Activated T-helper 1 cell treated with anti-CD3 and anti-CD28 coated beads, Interleukin-12 subunit alpha, Interleukin-12 subunit beta, Interleukin-2, Interleukin-4 antibody, amounts not matched to agents 30 ng/mL and 10 ng/mL and 1 ng/mL, durations not matched to agents 14 hours and 24 hours and 36 hours (primary cell): ENCODE measurements at places on chromosomes 7 and 10. TPM values are rescaled to one million over a fixed set of nuclear protein-coding genes. Genes with fewer than 3 reads are reported as not detected.

- no peak overlapping the region for H3K4me3 ChIP-seq
- no peaks in the 10 kb centered on the region for H3K27me3 ChIP-seq
- H3K36me3 ChIP-seq, result peaks cover 2% of the 10 kb centered on the region
- no peak overlapping the region for H3K27ac ChIP-seq
- no peaks in the 10 kb centered on the region for H3K4me1 ChIP-seq
These were observed 39.4 kb upstream of the RET start for GRCh38 chr10:43037440-43037839.

DNA sequence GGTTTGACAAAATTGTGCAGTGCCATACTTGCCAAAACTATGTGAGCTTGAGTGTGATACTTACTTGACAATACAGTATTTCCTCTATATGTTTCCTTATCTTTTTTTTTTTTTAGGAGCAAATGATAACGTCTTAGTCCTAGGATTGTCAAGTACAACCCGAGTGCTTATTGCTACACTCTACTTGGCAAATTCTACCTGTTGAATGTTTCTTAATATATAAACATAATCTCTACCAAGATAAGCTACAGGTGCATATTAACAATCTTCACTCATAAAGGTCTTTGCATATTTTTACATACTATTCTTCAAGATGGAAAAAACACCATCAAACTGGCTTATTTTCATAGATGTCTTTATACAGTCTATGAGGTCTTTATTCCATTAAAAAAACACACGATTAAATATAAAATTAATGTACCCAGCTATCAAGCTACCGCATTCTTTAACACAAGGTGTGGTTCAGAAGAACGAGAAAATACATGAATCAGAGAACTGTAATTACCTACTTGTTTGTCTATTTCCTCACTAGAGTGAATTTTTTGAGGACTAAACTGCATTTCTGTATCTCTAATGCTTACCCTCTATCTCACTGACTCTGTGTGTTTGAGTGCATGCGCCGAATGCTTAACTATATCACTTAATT is 76.1 kb upstream of the PDSS1 start:
- DNase-seq, result no peak
- no peak overlapping the region for H3K4me3 ChIP-seq
- peaks cover 45% of the 10 kb centered on the region for H3K27me3 ChIP-seq

- no peaks in the 10 kb centered on the region for H3K4me1 ChIP-seq
- no peak overlapping the region for H3K27ac ChIP-seq
- H3K4me3 ChIP-seq, result no peak overlapping the region
- no peaks in the 10 kb centered on the region for H3K36me3 ChIP-seq
These were observed 69.8 kb downstream of the TCF7L2 start for GRCh38 chr10:113019692-113020474.

- H3K27ac ChIP-seq, result no peak overlapping the region
- H3K4me3 ChIP-seq, result no peak overlapping the region
- H3K36me3 ChIP-seq, result no peaks in the 10 kb centered on the region
- DNase-seq, result no peak
- H3K27me3 ChIP-seq, result peaks cover 10% of the 10 kb centered on the region
These were observed 257.1 kb downstream of the GLI3 start for GRCh38 chr7:41979834-41980307.

Gene PNLIP
- total RNA-seq, result not detected in 2 replicates

Gene FKBP6
- total RNA-seq, result not detected in 2 replicates

DNA sequence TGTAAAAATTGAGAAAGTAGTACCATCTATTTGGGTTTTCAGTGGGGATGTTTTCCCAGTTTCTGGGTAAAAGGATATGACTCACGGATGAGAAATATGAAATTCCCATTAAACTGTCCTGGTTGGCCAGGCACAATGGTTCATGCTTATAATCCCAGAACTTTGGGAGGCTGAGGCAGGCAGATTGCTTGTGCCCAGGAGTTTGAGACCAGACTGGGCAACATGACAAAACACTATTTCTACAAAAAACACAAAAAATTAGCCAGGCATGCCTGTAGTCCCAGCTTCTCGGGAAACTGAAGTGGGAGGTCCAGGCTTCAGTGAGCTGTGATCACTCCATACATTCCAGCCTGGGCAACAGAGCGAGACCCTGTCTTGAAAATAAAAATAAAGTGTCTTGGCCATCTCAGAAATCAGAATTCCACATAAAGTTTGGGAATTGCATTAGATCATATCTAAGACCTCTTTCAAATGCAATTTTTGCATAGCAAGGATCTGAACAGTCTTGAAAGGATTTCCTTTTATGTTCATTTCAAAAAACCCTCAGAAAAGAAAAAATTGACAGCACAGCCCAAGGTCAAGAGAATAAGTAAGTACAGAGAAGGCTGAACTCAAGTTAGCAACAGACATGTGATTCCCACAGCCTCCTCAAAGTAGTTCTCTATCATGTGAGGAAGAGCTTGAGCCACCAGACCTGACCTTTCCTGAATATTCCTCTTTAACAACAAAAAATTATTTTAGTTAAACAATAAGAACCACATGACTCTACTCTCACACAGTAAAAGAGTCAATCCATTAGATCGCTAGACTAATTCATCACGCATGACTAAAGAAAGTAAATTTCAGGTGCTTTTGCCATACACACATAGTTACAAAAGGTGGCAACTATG is 141.5 kb upstream of the CAV2 start:
- DNase-seq, result no peak
- peaks cover 4% of the 10 kb centered on the region for H3K27me3 ChIP-seq
- no peak overlapping the region for H3K27ac ChIP-seq
- no peak overlapping the region for H3K4me3 ChIP-seq
- no peaks in the 10 kb centered on the region for H3K36me3 ChIP-seq
